ENCODE measurements at places on chromosomes 2 and 18.

- no peak for DNase-seq
Observed at GRCh38 chr2:46050027-46050426, 247.2 kb upstream of the EPAS1 start.

- no peak for DNase-seq
Observed at GRCh38 chr18:35971661-35972196, 750 bp upstream of the RMP24 start.

- no peak for DNase-seq
Observed at GRCh38 chr18:55863876-55864275, 275.9 kb upstream of the TCF4 start.

DNA sequence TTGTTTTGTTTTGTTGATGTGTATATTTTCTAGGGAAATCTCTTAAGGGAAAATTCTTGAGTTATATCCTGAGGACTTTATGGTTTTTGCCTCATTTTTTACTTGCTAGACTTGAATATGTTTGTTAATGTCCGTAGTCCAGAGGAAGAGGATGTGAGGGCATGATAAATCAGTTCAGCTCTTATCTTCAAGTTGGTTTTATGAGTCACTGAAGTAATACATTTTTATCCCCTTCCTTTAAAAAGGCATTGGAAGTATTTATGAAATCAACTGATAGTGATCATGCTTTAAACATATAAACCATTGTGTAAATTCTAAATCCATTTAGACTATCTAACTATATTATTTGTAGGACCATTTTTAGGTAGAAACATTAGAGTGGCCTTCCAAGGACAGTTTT, 43.9 kb upstream of the CYBRD1 start:
- no peak for DNase-seq

DNA sequence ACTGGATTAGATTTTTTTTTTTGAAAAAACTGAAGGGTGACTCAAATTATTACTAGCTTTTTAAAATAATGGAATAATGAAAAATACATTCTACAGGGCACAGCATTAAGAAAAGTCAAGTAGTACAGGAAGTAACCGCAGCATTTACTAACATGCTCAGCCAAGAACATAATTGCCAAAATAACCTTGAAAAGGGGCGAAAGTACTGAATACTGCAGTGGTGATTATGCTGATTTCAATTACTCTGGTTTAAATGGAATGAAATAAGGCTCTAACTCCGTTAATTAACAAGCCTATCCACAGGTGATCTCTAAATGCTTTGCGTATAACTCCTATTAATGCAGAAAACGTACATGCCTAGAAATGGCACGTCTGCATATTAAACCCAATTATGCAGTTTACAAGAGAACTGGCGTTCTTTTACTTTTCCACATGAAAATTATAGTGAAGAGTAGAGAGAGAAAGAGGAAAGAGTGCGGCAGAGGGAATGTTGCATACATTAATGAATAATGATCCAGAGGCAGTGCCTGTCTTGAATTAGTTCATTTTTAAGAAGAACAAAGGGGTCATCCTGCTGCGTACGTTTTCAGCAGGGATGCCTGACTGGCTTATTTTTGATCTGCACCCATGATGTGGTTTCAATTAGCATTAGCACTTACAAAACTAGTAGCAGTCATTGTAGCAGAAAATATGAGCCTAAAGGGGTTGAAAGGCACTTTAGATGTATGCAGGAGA, 612.4 kb downstream of the NYAP2 start:
- DNase-seq: no peak

- DNase-seq: no peak
Observed at GRCh38 chr2:112540906-112541305, 1.4 kb upstream of the POLR1B start.

GRCh38 chr2:197233473-197233872, 77.1 kb downstream of the ANKRD44 start:
- no peak for DNase-seq

DNA sequence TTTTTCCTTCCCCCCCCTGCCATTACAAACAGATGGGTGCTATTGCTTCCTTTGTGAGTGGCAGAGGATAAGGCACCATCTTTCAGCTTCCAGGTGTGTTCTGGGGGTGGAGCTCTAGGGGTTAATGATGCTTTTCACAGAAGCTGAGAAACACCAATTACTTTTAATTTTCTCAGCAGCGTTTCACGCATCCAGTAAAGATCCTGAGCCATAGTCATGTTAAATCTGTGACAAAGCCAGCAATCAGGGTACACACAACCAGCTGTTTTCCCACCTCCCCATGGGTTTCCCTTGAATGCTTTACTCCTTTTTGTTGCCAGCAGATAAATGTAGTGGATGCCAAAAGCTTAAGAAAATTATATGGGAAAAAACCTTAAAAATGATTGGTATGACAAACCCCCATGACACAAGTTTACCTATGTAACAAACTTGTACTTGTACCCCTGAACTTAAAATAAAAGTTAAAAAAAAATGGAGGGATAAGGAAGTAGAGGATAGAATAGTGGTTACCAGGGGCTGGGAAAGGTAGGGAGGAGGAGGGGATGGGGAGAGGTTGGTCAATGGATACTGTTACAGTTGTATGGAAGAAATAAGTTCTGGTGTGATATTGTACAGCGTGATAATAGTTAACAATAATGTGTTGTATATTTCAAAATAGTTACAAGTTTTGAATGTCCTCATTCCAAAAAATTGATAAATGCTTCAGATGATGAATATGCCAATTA, 70.0 kb downstream of the ACOXL start:
- no peak for DNase-seq

DNA sequence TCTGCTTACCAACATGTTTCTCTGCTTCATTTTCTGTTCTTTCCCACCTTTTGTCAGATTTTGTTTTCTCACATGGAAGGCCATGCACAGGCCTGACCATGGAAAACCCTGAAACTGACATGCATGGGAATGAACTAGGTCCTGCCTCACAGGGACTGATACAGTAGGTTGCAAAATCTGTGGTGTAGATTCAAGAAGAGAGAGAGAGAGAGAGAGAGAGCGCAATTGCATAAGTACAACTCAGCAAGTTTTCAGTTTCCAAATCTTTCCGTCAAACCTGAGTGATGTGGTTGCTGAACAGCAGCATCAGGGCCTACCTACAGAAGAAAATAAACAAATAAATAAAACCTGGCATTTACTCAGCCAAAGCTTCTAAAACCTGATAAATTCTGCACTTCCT, 87.5 kb upstream of the RNF152 start:
- no peak for DNase-seq

DNA sequence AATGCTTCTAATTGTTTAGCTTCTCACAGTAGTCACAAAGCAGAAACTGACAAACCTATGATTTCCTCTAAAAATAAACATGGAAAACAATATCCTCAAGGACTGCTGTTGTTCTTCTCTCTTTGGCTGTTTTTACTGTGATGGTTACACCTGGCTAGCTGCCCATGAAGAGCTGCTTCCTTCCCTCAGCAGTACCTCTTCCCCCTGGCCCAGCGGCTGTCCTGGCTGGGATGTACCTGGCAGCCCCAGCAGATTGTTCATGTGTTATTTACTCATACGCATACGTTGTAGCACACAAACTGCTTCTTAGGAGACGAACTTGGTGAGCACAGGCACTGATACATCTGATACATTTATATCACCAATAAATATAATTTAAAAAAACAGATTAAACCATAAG, 27.4 kb downstream of the NEMP2 start:
- no peak for DNase-seq

GRCh38 chr18:39313992-39314391, 1748.4 kb upstream of the CELF4 start:
- no peak for DNase-seq

DNA sequence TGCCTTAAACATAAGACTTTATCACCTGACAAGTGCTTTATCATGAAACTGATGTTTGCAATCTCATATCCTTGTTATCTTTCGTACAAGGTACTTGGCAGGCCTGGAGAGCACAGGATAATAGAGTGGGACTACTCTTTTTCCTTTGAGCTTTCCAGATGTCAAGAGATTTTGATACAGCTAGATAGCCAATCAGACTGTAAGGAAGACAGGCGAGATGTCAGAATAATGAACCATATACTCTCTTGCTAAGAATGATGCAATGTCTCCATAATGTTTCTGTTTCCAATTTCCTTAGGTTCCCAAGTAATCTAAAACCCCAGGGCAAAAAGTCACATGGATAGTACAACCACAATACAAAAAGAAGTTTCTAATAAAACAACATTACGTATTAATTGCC, 313.1 kb downstream of the PDE11A start:
- DNase-seq: no peak

DNA sequence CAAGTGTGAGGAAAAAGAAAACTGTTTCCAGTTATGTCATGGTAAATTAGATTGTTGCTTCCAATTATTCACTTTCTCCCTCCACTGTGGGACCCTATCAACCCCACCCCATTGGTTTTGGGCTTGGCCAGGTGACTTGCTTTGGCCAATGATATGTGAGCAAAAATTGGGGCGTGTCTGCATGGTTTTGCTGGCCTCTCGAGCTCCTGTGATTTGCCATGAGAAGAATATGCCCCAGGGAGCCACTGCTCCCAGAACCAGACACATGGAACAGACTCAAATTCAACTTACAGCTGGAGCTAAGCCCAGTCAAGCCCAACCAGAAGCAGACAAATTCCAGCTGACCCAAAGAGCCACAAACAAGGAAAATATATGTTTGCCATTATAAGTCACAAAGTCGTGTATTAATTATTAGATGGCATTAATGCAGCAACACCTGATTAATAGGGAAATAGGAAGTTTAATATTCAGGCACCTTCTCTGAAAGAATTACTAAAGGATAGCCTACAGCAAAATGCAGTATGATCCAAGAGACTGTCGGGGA, 248.9 kb downstream of the ANAPC1 start:
- DNase-seq: no peak

DNA sequence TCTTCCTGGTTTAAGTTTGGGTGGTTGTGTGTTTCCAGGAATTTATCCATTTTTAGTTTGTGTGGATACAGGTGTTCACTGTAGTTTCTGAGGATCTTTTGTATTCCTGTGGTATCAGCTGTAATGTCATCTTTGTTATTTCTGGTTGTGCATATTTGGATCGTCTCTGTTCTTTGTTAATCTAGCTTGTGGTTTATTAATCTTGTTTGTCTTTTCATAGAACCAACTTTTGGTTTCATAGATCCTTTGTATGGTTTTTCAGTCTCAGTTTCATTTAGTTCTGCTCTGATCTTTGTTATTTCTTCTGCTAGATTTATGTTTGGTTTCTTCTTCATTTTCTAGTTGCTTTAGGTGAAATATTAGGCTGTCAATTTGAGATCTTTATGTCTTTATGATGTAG, 202.4 kb upstream of the ZSWIM2 start:
- DNase-seq: no peak

GRCh38 chr2:52402128-52402527, 1365.5 kb upstream of the CHAC2 start:
- DNase-seq: no peak

DNA sequence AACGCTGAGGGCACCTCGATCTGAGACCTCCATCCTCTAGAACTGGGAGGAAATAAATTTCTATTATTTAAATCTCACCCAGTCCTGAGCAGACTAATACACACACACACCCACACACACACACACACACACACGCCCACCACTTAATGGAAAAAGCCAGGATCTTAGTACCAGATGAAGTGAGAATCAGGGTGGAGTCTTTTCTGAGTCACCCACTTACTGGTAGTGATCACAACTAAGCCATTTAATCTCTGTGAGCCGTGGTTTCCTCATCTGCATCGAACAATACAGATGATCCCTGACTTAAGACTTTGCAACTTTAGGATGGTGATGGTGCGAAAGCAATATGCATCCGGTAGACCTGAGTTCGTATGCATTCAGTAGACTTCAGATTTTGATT, 18.6 kb downstream of the THNSL2 start:
- DNase-seq: no peak

- DNase-seq: no peak
Observed at GRCh38 chr2:227130636-227131035, 33.4 kb downstream of the COL4A4 start.

- DNase-seq: no peak
Observed at GRCh38 chr2:172083628-172084394, 1.5 kb upstream of the DLX1 start.

DNA sequence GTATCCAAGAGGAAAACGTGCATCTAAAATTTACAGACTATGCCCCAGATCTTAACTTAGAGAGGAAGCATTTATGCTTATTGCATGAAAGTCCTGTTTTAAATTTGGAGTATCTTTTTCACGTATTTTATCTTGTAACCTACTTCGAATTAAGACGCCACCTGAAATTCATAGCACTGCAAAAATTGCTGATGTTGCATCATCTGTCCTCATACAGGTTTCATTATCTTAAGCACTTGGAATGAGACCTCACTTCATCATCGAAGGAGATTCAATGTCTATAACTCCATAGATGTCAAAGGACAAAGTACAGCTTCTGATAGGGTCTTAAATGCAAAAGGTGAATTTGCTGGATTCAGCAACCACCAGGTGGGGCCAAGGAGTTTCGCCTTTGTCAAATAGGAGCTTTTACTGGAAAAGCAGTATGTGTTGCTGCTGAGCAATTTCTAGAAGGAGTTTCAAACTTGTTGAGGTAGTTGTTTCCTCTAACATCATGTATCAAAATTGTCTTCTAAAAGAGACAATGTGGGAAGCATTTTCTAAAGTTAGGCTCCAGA, 106.4 kb upstream of the CCDC85A start:
- no peak for DNase-seq

DNA sequence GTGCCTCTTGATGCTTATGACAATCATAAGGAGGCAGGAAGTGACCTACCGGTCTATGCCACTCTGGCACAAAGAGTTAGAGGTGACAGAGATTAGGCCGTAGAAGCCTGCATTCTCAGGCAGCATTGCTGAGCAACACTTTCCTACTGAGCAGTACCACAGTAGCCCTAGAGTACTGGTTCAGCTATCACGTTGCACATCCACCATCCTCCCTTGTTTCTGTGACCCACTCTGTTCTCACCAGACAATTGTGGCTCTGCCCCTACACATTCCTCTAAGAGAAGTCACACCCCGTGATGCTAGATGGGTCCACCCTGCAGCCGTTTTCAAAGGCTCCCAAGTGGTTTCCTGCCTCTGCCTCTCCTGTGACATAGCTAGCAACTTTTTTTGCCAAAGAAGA, 22.6 kb upstream of the SUCLG1 start:
- DNase-seq: no peak

DNA sequence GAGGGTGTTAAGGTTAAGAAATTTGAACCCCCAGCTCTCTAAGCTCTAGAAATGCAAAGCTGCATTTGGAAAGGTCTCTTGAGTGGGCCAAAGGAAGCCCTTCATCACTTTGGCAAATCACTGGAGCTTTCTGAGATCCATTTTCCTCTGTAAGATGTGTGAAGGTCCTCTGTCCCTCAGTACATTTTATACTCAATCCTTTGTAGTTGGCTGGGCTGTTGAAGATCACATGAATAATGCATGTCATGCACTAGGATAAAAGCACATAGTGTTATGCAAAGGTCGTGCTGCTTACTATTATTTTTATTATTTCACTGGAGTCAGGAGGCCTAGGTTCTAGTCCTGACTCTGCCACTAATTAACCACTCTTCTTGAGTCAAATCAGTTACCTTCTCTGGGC, 124.9 kb downstream of the FSHR start:
- no peak for DNase-seq

DNA sequence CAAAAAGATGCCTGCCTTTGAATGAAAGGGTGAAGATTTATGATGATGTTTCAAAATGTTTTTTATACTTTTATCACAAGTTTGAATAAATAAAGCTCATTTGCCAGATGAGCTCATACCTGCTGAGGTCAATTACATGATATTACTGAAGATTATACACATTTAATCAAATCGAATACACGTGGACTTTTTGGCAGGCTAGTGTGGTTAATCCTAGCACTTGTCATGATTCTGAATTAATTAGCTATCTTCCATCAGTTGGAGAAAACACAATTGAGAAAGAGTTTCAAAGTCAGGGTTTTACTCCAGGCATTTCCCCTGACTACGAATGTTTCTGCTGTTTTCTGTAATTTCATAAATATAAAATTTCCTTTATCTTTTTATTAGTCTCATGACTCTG, 54.4 kb downstream of the LRPPRC start:
- no peak for DNase-seq
